Activated effector memory CD4-positive, alpha-beta T cell treated with anti-CD3 and anti-CD28 coated beads, Interleukin-2, amount 50 U/mL, for 16 hours (primary cell): ENCODE measurements at places on chromosomes 6 and 20.
A peak's percentile ranks its signal among the peaks of the same experiment; 100 is the strongest.

- DNase-seq = no peak
Measured at GRCh38 chr6:145749632-145750031, 14.3 kb upstream of the EPM2A start.

GRCh38 chr6:54491431-54491830 is 183.2 kb downstream of the TINAG start:
- DNase-seq = no peak

GRCh38 chr6:42392833-42393232 is 58.9 kb downstream of the TRERF1 start:
- DNase-seq = no peak

DNA sequence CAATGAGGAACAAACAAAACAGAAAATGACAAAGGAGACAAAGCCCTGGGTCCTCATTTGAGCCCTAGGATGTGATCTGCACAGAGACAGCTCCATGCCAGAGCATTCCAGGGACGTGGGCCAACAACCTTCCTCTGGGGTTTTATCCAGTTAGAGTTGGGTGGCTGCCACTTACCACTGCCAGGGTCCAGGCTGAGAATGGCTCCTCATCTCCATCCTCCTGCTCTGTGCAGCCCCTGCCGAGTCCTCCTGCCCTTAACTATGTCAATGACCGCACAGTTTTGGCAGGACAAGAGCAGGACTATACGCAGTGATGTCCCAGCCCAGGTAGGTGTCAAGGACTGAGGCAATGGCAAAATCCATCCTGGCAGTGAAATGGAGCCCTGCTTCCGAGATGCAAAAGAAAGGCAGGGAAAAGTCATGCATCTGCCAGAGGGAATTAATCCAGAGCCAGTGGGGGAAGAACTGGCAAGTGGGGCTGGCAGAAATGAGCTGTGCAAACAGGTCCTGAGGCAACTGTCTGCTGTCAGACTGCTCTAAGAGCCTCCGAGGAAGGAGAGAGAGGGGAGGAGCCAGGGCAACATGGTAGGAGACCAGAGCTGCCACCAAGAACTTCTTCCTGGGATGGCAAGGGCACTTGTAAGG is 449.4 kb downstream of the PTPRT start:
- no peak for DNase-seq

DNA sequence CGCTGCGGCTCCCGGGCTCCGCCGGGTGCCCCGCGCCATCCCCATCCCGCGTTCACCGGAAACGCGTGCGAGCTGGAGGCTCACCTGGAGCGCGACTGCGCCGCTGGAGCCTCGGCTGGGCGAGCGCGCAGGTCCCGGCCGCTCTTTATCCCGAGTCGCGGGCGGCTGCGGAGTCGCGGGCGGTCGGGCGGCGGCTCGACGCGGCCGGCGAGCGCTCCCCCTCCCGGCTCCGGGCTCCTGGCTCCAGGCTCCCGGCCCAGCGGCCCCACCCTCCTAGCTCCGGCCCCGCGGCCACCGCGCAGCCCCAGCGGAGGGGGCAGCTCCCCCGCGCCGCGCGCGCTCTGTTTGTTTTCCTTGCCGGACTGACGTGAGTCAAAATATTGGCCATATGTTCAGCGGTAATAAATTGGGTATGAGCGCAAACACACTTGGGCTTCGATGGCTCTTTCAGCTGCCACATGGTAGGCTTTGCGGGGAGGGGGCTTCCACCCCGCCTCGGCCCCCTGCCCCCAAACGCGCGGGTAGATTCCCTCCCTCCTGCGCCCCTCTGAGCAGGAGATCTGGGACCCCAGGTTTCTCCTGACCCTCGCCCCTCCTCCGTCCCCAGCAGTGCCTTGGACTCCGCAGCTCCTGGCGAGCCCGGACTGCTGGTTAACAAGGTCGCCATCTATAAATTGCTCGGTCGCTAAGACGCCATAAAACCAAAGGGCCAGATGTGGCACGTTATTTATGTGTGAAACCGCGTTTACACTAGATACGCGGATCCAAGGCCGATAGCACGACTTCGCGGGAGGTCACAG is 8.8 kb upstream of the NKX2-2 start:
- no peak for DNase-seq

DNA sequence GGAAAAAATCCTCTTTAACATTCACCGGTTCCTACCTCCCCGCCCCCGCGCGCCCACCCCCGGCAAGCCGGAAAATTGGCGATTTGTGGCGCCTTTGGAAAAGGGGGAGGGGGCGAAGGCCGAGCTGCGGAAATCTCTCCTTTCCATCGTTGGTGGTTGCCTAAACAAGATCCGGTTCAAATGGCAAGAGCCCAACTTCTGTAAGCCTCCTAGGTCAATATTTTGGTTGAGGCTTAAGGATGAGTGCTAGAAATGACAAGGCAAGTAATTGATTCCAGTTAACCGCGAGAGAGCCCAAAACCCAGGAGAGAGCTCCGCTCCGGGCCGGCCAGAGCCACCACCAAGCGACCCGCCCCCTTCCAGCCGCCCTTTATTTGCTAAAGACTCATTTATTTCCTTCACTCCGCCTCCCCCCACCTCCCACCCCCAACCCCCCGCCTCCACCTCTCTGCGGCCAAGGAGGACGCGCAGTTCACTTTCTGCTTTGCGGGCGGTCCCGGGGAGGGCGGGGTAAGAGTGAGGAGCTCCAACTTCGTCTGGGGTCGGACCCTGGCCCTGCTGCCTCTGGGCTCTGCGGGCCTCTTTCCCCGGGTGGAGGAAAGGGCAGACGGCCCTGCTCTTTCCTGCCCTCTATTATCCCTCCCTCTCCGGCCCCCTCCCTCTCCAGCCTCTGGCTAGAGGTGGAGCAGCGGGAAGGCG is 838 bp upstream of the NKX2-2 start:
- DNase-seq = no peak

- no peak for DNase-seq
Measured at GRCh38 chr20:8223091-8223870, 91.2 kb downstream of the PLCB1 start.

DNA sequence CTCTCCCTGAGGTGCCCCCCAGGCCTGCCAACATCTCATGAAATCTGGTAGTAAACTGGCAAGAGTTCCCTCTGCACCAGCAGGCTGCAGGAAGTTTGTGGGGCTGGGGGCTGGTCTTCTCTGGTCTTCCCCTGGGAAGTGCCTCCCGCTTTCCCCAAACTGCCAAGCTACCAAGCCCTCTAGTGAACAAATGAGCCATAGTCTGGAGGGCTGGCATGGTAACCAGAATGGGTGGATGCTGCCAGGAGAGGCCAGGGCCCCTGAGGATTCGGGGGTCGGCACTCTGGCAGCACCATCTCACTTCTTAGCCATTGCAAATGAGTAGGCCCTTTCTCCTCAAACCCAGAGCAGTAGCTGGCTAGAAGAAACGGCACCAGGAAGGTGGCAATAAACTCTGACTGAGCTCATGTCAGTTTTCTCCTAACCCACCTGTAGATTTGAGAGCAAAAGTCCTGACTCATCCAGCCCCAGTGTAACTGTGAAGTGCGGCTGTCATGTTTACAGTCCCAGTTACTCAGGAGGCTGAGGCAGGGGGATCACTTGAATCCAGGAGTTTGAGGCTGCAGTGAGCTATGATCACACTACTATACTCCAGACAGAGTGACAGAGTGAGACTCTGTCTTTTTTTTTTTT is 35.9 kb downstream of the ZC3H12D start:
- peak; percentile 41 for DNase-seq

DNA sequence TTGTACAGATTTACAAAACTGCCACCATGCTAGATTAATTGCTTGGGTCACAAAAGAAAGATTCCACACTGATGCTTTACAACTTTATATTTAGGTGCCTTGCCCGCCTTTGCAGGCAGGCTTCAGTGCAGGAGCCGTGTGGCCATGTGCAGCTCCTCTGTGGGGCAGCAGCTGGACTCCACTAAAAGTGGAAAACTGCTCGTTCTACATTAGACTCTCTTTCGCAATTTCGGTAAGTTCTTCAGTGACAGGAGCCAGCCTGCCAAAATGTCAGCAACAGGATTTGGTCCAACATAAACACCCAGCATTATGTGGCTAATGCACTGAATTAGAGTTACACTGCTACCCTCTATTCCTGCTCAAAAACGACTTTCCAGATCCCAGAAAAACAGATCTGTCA is 174.4 kb upstream of the KCNK16 start:
- DNase-seq = no peak

DNA sequence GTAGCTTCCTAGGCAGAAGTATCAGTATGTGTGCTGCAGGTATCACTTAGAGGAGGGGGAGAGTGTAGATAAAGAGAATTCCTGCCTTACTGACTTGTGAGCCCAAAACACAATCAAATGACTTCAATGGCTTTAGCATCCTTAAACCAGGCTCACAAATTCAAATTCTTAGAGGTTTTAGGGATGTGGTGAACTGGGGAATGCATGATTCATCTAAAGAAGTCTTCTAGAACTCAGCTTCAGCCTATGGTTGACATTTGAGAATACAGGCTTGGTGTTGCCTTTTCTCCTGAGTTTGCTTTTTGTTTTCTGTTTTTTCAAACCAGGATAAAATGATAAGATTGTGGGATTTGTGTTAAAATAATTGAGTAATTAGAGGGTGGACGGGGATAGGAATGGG is 14.4 kb downstream of the SNRPC start:
- no peak for DNase-seq

GRCh38 chr6:161366301-161366923 is 92.6 kb upstream of the AGPAT4 start:
- DNase-seq = no peak

DNA sequence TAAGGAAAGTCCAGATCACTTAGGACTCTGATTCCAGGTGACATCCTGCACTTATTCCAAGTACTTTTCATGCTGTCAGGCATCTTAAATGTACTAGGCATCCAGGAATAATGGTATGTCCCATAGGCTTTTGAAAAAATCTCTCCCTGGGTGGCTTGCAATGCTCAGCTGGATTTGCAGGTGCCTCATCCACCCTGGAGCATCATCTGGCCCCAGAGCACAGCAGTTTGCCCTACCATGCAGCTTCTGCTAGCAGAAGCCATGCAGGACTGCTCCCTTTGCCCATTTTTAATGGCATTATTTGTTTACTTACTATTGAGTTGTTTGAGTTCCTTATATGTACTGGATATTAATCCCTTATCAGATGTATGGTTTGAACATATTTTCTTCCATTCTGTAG is 45.2 kb downstream of the DZANK1 start:
- no peak for DNase-seq

GRCh38 chr6:48961781-48962415 is 501.2 kb downstream of the MMUT start:
- DNase-seq = no peak

DNA sequence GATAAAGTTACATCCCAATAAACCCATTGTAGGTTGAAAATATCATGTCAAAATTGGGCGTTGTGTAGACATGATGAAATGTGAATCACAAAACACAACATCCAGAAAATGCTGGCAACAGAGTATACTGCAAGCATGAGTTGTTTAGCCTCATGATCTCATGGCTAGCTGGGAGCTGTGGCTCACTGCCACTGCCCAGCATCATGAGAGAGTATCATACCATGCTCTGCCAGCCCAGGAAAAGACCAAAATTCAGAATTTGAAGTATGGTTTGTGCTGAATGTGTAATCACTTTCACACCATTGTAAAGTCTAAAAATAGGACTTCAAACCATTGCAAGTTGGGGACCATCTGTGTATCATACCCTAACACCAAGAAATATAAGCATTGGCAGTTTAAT is 45.2 kb upstream of the SMAP1 start:
- DNase-seq = no peak

DNA sequence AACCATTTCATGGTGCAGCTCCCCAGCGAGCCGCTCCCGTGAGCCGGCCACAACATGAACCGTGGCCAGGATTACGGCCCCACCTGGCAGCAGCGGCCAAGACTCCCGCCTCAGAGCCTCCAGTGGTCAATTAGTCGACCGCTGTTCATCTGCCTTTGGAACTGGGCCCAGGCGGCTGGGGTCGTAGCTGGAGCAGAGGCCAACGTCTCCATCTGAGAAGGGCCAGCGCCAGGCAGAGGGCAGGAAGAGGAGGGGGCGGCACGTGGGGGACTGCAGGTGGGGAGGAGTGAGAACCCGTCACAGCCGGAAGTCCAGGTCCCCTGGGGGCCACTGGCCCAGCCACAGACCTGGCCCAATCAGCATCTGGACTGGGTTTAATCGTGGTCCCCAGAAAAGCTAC is 184.3 kb downstream of the TAF4 start:
- no peak for DNase-seq

DNA sequence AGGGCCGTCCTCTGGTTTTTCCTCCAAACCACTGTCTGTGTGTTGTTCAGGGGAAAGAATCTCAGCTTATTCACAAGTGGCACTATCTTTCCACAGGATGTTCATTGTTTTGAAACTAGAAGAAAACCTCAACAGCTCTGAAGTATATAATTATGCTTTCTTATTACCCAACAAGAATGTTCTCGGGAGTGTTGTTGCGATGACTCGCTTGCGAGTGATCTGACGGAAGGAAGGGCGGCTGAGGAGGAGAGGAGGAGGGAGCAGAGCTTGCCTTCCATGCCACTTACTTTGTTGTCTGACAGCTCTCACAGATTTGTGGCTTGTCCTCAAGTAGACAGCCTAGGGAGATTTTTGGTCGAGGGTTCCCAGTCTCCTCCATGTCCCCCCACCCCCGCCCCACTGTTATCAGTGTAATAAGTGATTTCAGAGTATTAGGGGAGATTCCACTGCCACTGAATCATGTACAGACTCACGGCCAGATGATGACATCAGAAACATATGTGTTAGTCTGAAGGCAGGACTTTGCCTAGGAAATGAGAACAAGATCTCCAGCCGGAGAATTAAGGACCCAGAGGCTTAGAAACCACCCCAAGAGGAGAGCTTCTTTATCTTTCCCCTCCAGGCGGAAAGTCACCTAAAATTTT is 80.7 kb upstream of the CCN6 start:
- peak; percentile 85 for DNase-seq

DNA sequence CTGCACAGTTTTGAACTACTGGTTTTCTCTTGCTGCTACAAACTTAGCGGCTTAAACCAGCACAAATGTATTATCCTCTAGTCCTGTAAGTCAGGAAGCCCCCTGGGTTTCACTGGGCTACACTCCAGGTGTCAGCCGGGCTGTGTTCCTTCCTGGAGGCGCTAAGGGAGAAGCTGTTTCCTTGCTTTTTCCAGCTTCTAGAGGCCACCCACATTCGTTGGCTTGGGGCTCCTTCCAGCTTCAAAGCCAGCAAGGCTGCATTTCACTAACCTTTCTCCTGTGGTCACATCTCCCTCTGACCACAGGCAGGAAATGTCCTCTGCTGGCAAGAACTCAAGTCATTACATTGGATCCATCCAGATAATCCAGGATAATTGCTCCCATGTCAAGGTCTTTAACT is 350.6 kb upstream of the PLCB4 start:
- no peak for DNase-seq

GRCh38 chr6:151948002-151948743 is 140.7 kb downstream of the ESR1 start:
- no peak for DNase-seq

DNA sequence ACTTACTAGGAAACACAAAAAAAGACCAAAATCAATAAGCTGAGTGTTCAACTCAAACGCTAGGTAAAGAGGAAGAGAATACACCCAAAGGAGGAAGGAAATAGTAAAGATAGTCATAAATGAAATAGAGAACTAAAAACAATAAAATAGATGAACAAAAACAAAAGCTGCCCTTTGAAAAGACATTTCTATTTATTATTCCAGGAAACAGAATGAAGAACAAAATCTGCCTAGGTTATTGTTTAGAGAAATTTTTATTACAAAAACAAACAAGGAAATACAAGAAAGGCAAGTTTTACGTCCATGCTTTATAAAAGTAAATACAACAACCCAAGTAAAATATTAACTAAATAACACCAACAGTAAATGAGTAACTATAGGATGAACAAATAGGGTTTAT is 20.1 kb downstream of the HLA-DMB start:
- no peak for DNase-seq

- no peak for DNase-seq
Measured at GRCh38 chr6:154170106-154170505, 131.1 kb downstream of the OPRM1 start.

- DNase-seq = no peak
Measured at GRCh38 chr6:138803331-138803730, 7.4 kb downstream of the ECT2L start.
